ENCODE measurements at places on chromosomes 12 and 14. TPM values are rescaled to one million over a fixed set of nuclear protein-coding genes. Genes with fewer than 3 reads are reported as not detected.

Gene PTPRB
- polyA plus RNA-seq: 21.9 TPM

Gene PHLDA1
- polyA plus RNA-seq: 42.7 TPM

Gene JPH4
- 1.2 TPM for polyA plus RNA-seq

Gene APOLD1
- 9.2 TPM for polyA plus RNA-seq

Gene AHNAK2
- polyA plus RNA-seq: 1.6 TPM

Gene GPR68
- polyA plus RNA-seq: 1.2 TPM

Gene NPAS3
- 0.56 TPM for polyA plus RNA-seq

Gene TMEM121
- 2.3 TPM for polyA plus RNA-seq

Gene FGF6
- not detected for polyA plus RNA-seq

Gene DDX24
- polyA plus RNA-seq: 139 TPM

Gene SINHCAF
- 127 TPM for polyA plus RNA-seq

Gene CKAP4
- 111 TPM for polyA plus RNA-seq

Gene MEG3
- 559 TPM for polyA plus RNA-seq

Gene OLR1
- 0.46 TPM for polyA plus RNA-seq

Gene LRRC23
- 34.8 TPM for polyA plus RNA-seq

Gene NANOG
- 0.17 TPM for polyA plus RNA-seq

Gene CDH24
- 10.4 TPM for polyA plus RNA-seq

Gene RAB15
- polyA plus RNA-seq: 30.9 TPM

Gene OTOGL
- polyA plus RNA-seq: 0.44 TPM

Gene LHX5
- not detected for polyA plus RNA-seq

Gene TCL1B
- not detected for polyA plus RNA-seq

Gene MAP1LC3B2
- 6.5 TPM for polyA plus RNA-seq

Gene TCTN1
- 76.5 TPM for polyA plus RNA-seq

Gene GPR132
- 1.2 TPM for polyA plus RNA-seq

Gene EGLN3
- polyA plus RNA-seq: 34.6 TPM

Gene CCDC177
- polyA plus RNA-seq: not detected

Gene CEP170B
- 11.2 TPM for polyA plus RNA-seq

Gene SYNDIG1L
- polyA plus RNA-seq: 0.56 TPM

Gene TAS2R42
- polyA plus RNA-seq: not detected

Gene MOK
- polyA plus RNA-seq: 32.7 TPM

Gene TMEM120B
- polyA plus RNA-seq: 11.3 TPM

Gene TTC9
- polyA plus RNA-seq: 9.7 TPM

Gene OR4E2
- 0.05 TPM for polyA plus RNA-seq

Gene WDR89
- polyA plus RNA-seq: 21.2 TPM

Gene PTPN6
- 21.8 TPM for polyA plus RNA-seq

Gene MYO1H
- polyA plus RNA-seq: 0.13 TPM

Gene PRKD1
- 22.8 TPM for polyA plus RNA-seq

Gene TDG
- 51.0 TPM for polyA plus RNA-seq

Gene SOCS2
- polyA plus RNA-seq: 37.7 TPM
